ENCODE measurements at places on chromosomes 13 and 19. TPM values are rescaled to one million over a fixed set of nuclear protein-coding genes. Genes with fewer than 3 reads are reported as not detected.

DNA sequence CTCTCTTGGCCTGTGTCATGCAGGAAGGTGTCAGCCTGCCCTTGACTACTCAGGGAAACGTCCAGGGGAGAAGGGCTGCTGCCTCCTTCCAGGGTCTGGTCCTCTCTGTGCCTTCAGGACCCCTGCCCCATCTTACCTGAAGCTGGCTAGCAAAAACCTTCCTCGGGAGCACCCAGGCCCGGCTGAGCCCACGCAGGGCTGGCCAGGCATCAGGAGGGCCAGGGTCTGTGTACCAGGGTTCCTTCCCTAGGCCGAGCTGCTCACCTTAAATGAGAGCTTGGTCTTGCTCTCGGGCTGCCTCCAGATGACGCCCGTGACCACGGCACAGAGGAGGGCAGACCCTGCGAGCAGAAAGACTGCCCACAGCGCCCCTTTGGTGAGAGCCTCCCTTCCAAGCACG lies 78.6 kb downstream of the SLC7A1 start:
- no peak for DNase-seq

- no peak for DNase-seq
Measured at GRCh38 chr13:78625384-78625783, 22.0 kb upstream of the POU4F1 start.

GRCh38 chr13:36377826-36378468 lies 31.8 kb upstream of the SPART start:
- DNase-seq = no peak

DNA sequence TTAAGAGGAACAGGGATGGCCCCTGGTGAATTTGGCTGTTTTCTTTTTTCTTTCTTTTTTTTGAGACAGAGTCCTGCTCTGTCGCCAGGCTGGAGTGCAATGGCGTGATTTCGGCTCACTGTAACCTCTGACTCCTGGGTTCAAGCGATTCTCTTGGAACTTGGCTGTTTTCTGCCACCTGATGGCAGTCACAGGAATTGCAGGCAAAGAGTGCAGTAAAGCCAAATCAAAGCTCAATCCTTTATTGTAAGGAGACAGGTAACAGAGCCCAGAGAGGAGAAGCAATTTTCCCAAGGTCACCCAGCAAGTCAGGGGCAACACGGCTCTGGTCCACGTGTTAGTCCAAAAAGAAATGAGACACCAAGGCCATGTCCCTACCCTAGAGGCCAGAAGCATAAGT lies 6.2 kb downstream of the TINCR start:
- DNase-seq = peak; percentile 59

The RFPL4A gene
- total RNA-seq = not detected

The MISP gene
- not detected for total RNA-seq

The TMEM272 gene
- total RNA-seq = 0.15 TPM

The ASPDH gene
- not detected for total RNA-seq

The LATS2 gene
- total RNA-seq = not detected

The MEDAG gene
- total RNA-seq = not detected
